ENCODE measurements at places on chromosomes 3 and 15.

DNA sequence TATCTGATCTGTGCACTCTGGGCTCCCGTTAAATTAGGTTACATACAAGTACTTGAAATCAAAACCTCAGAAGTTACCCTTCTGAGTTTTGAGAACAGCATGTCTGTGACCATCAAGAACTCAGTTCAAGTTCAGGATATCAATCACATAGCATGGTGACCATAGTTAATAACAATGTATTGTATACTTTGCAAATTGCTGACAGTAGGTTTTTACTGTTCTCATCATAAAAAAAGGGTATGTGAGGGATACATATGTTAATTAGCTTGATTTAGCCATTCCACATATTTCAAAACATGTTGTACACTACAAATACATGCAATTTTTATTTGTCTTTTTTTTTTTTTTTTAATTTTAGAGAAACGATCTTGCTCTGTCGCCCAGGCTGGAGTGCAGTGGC, 25.5 kb downstream of the TMEM40 start:
- DNase-seq = no peak

DNA sequence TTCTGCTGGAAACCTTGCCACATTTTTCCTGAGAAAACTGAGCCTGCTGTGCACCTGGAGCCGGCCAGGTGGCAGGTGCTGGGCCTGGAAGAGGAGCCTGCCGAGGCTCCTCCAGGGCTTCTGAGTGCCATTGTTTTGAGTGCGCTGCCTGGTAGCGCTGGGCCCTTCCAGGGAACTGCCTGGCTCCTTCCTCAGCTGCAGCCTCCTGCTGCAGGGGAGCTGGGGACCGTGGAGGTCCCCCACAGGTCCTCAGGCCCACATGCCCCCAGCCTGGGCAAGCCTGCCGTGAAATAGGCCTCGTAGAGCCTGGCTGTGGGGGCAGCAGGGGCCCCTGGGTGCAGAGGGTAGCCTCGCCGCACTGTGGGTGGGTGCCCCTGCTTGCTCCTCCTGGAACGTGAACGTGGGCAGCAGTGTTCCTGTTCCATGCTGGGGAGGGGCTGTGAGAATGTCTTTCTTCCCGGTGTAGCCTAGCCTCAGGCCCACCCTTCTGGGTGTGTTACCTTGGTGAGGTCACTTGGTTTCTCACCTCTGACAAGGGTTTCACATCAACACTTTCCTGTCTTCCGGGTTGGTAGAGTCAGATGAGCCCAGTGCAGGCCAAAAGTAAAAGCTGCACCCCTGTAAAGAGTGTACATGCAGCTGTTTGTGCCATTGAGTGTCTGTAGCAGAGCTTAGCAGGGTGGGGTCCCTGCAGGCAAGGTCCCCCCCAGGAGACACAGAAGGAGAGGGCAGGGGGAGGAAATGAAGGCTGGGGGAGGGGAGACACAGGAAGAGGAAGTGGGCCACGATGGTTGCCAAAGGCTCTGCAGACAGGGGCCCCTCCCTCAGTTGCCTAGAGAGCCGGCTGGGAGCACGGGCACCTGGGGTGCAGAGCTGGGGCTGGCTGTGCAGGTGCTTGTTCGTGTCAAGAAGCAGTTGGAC, 34.5 kb downstream of the KLF13 start:
- DNase-seq = peak; percentile 92

GRCh38 chr15:92005154-92005553, 151.6 kb downstream of the SLCO3A1 start:
- peak; percentile 55 for DNase-seq

DNA sequence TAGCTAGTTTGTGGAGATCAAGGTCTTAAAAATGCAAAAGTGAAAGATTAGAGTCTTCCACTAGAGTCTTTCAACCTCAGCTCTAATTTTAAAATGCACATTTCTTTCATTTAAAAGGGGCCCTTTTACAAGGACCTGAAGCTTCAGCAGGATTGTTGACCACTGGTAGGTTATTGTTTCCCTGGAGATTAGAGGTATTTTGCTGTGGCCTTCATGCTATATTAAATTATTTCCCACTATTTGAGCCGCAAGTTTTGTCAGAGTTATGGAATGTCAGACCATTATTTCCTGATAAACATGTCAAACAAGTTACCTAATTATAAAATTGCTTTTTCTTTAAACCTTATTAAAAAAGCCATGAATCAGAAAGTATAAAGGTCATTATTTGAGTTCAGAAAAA, 103.1 kb upstream of the CCNL1 start:
- DNase-seq = peak; percentile 7

- no peak for DNase-seq
Observed at GRCh38 chr15:94370206-94370935, 139.0 kb downstream of the MCTP2 start.

GRCh38 chr3:13135251-13135810, 62.1 kb upstream of the IQSEC1 start:
- DNase-seq = no peak

- no peak for DNase-seq
Observed at GRCh38 chr3:171420667-171421066, 39.5 kb downstream of the TNIK start.

- DNase-seq = no peak
Observed at GRCh38 chr3:141371882-141372281, 3.6 kb downstream of the ZBTB38 start.

GRCh38 chr3:69214241-69214640, 91.8 kb upstream of the LMOD3 start:
- DNase-seq = no peak

DNA sequence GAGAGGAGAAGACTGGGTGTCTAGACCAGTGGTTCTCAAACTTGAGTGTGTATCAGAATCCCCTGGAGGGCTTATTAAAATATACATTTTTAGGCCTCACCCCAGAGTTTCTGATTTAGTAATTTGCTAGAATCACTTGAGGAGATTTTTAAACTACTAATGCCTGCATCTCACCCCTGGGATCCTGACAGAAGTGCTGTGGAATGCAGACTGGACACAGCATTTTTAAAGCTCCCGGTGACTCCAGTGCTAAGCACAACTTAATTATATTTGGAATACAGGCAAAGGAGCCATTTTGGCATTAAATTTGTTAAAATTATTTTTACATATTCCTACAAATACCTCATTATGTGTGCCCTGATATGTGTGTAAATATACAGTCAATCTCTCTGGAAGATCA, 26.7 kb upstream of the COL6A6 start:
- DNase-seq = no peak

DNA sequence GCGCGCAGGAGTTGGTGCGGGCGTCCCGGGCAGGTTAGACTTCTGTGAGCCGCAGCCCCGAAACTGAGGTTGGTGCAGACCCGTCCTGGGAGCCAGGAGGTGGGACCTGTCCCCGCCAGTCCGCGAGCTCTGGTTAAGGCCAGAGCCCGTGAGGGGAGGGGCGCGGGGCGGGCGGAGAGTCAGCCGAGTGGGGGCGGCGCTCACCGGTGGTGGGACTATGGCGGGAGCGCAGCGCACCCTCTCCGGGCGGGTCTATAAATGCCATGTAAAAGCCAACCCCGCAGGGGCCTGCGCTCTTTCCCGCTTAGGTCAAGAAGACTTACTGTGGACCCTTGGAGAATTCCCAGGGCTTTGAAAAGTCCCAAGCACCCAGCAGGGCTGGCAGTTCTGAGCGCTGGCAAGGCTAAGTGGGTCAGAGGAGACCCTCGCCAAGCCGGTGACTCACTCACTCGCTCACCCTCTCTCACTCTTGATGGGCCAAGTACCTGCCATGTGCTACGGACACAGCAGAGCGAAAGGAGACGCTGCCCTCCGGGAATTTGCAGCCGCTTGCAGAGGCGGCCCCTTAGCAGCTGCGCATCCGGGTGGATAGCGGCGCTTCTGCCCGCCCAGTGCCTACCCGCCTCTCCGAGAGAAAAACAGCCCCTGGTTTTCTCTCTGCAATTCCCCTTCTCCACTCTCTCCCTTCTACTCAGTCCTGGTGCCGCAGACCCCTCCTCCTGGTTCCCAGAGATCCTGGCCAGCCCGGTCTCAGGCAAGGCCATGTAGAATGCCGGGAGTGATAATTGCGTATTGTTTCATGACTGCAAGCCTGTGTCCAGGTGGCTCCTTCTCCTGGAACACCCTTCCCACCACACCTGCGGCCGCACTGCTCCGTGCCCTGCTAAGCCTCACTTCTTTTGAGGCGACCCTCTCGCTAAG, at the start of gene ALDH1L1:
ALDH1L1 (minus strand) TSS at position 110 of the 921 bp plus-strand sequence. CDS start 19,607 bp downstream, outside the sequence.
- no peak for DNase-seq

DNA sequence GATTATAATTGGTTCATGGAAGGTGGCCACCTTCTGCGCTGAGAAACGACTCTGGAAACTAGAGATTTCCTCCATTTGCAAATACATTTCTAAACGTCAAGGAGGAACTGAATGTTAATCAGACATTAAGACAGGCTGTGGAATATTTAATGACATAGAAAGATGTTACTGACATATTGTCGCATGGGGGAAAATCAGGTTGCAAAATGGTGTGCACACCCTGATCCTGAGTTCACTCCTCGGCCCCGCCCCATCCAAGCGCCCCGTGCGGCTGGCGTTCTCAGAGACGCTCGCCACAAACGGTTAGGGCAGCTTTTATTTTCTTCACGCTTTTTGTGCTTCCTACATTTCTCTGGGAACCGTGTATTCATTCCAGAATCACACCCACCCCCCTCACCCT, 10.7 kb downstream of the H1-8 start:
- DNase-seq = peak; percentile 49

GRCh38 chr3:26838026-26838425, 215.5 kb downstream of the LRRC3B start:
- no peak for DNase-seq

- DNase-seq = no peak
Observed at GRCh38 chr15:68349151-68349550, 71.6 kb downstream of the FEM1B start.

- no peak for DNase-seq
Observed at GRCh38 chr15:93040288-93041158, 48.5 kb downstream of the RGMA start.

DNA sequence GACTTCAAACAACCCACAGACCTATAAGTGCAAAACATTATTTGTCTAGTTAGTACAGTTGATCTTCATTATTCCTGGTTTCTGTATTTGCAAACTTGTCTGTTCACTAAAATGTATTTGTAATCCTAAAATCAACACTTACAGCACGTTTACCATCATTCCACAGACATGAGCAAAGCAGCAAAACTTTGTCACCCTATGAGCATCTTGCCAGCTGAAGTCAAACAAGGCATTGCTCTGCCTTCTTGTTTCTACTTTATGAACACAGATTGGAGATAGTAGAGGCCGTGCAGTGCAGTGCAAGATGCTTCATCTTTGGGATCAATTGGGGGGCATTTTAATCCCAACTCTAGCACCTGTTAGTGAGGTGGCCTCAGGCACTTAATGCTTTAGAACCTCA, 202.1 kb downstream of the NLGN1 start:
- no peak for DNase-seq

- no peak for DNase-seq
Observed at GRCh38 chr3:116046350-116046749, 398.9 kb downstream of the LSAMP start.

- DNase-seq = peak; percentile 45
Observed at GRCh38 chr15:48974882-48975281, 11.2 kb upstream of the SHC4 start.

DNA sequence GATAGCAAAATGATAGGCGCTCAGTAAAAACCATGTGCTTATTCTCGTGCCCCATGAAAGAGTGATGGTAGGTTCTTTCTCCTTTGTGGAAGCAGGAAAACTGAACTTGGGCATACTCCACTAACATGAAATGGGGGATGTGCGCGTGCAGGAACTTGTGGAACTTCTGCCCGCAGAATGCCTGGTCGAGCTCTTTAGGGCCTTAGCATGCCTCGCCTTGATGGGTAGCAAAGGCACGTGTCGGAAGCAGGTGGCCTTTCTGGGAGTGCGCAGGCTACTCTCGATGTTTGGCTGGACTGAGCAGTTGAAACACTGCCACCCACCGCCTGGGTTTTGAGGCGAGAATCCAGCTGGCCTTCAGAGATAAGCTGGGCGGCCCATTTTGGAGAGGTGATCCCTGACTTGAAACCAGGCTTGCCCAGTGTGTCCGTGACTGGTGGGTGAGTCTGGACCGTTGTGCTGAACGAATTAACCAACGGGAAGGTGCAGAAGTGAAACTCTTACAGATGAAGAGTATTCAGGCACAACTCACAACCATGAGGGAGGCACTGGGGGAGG, 842 bp downstream of the PCCB start:
- DNase-seq = peak; percentile 81

- DNase-seq = no peak
Observed at GRCh38 chr3:110149763-110150162, 812.4 kb upstream of the DPPA4 start.

- DNase-seq = no peak
Observed at GRCh38 chr3:61571516-61572336, 10.4 kb downstream of the PTPRG start.

GRCh38 chr3:64084640-64085039, 61.3 kb upstream of the PSMD6 start:
- no peak for DNase-seq

DNA sequence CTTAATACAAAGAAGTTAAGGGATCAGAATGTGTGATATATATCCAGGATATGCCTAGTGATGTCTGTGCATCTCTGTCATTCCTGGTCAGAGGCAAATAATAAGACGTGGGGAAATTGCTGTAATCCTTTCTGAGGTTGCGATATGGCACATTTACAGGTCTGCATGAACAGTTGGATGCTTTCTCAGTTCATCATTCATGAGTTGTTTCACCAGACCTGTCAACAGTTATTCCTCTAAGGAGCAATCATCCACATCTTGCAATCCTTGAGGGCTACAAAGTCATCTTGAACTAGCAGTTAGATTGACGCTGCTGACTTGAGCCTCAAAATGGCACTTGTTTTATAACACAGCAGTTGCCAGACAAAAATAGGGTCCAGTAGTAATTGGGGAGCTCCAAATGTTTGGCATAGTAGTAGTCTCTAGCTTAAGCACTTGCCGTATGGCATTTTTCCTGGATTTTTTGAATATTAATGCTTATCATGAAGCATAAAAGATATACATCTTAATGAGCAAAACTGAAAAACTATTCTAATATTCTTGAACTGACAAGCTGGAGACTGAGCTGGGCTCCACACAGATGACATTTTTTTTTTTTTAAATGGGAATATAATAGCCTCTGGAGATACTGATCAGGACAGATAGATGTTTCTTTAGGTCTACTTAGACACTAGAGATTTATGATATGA, 761.7 kb downstream of the VGLL3 start:
- no peak for DNase-seq

DNA sequence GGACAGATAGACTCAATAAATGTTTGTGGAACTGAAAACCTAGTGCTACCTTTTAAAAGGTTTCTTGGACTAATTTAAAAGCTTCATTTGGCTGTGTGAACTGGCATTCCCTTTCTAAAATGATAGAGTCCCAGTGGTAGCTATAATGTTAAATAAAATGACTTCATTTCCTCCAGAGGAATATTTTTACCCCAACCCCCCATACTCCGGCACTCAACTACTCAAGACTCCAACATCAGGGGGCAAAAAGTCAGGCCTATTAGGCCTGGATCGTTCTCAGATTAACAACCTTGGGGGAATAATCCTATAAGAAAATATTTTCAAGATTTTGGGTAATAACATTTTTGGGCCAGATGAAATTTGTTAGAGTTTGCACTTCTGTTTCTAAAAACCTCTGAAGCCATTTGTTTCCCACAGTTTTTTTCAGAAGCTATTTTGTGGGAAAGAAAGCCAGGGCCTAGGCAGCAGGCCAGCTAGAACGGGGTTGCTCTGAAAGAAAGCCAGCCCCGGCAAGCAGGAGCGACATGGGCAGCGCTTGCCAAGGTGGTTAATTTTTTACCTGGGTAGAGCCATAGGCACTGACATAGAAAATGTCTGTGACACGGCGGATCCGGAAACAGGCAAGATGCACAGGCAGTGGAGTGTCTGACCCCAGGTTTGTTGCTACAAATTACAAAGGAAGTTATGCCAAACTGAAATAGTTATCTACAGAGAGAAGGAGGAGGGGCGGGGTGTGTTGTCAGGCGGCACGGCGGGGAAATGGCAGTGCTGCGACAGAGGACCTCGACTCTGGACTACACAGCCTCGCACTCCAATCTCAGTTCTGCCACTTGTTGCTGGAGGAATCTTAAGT, 84.6 kb downstream of the MAGI1 start:
- no peak for DNase-seq

All from Karpas-422 (cell line).